ENCODE measurements at places on chromosomes 7 and 10.

DNA sequence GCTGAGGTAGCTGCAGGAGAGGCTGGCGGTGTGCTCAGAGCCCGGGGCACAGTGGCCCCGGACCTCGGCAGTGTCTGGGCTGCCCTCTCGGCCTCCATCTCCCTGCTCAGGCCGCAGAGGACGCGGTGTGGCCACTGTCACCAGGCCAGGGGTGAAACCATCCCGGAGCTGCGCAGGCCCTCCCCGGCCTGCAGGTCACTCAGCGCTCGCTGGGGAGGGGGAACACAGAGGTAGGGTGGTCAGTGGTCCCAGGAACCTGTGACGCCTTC, 49.8 kb upstream of the DAGLB start:
- no peaks in the 10 kb centered on the region for H3K4me1 ChIP-seq
- no peaks in the 10 kb centered on the region for H3K36me3 ChIP-seq
- H3K4me3 ChIP-seq: no peak overlapping the region
- H3K27me3 ChIP-seq: no peaks in the 10 kb centered on the region
- DNase-seq: no peak

GRCh38 chr10:63197344-63198092, 64.4 kb downstream of the NRBF2 start:
- no peak for DNase-seq
- peaks cover 89% of the 10 kb centered on the region for H3K36me3 ChIP-seq
- no peak overlapping the region for H3K27ac ChIP-seq
- peaks cover 6% of the 10 kb centered on the region for H3K4me1 ChIP-seq
- no peak overlapping the region for H3K4me3 ChIP-seq

GRCh38 chr10:128522551-128523308, 396.5 kb upstream of the MKI67 start:
- no peaks in the 10 kb centered on the region for H3K36me3 ChIP-seq
- H3K27me3 ChIP-seq: peaks cover 8% of the 10 kb centered on the region
- no peaks in the 10 kb centered on the region for H3K4me1 ChIP-seq
- H3K4me3 ChIP-seq: no peak overlapping the region
- no peak for DNase-seq

DNA sequence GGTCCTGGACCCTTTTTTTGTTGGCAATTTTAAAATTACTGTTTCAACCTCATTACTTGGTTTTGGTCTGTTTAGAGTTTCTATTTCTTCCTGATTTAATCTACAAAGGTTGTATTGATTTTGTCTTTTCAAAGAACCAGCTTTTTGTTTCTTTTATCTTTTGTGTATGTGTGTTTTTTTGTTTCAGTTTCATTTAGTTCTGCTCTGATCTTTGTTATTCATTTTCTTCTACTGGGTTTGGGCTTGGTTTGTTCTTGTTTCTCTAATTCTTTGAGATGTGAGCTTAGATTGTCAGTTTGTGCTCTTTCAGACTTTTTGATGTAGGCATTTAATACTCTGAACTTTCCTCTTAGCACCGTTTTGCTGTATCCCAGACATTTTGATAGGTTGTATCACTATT, 8.5 kb upstream of the MRPS33 start:
- H3K4me1 ChIP-seq: no peaks in the 10 kb centered on the region
- DNase-seq: no peak
- no peak overlapping the region for H3K27ac ChIP-seq
- no peaks in the 10 kb centered on the region for H3K36me3 ChIP-seq

DNA sequence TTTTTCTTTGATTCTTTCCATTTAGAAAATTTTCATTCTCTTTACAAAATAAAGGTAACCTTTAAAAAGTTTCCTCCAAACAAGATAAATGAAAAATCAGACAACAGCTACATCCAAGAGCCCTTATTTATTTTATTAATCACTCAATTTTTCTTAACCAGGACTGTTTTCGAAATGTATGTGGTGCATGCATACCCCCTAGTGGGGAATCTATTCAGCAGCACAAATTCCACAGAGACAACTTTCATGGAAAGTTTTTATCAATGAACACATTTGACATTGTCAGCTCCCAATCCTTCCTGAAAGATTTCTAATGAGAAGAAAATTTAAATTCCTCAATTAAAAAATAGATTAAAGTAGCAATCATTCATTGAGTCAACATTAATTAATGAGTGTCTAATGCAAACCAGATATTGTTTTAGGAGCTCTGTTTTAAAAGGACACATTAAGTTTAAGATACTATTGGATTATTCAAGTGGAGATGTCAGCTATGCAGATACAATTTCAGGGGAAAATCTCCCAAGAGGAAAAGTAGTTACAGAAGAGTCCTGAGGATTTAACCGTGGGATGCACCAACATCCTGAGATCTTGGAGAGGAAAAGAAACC, 5.2 kb upstream of the HTR7 start:
- no peak for DNase-seq
- peaks cover 17% of the 10 kb centered on the region for H3K27me3 ChIP-seq
- H3K36me3 ChIP-seq: no peaks in the 10 kb centered on the region

- H3K4me1 ChIP-seq: no peaks in the 10 kb centered on the region
- no peaks in the 10 kb centered on the region for H3K36me3 ChIP-seq
- no peak overlapping the region for H3K4me3 ChIP-seq
- no peak for DNase-seq
- H3K27me3 ChIP-seq: no peaks in the 10 kb centered on the region
- H3K27ac ChIP-seq: no peak overlapping the region
Measured at GRCh38 chr7:48255046-48255445, 83.8 kb downstream of the ABCA13 start.

- no peaks in the 10 kb centered on the region for H3K27me3 ChIP-seq
- H3K4me3 ChIP-seq: no peak overlapping the region
- no peak for DNase-seq
- H3K27ac ChIP-seq: no peak overlapping the region
- peaks cover 8% of the 10 kb centered on the region for H3K4me1 ChIP-seq
Measured at GRCh38 chr7:95424716-95425115, 10.1 kb downstream of the PON2 start.

Data from upper lobe of right lung (tissue), 1 donor.